CD4-positive, alpha-beta T cell treated with Interleukin-6 at 100 ng/mL for 8 hours (primary cell): ENCODE measurements at places on chromosomes 1 and 21.
A peak's percentile ranks its signal among the peaks of the same experiment; 100 is the strongest.

- DNase-seq: peak; percentile 8
Observed at GRCh38 chr1:200258447-200259375, 151.1 kb downstream of the ZNF281 start.

DNA sequence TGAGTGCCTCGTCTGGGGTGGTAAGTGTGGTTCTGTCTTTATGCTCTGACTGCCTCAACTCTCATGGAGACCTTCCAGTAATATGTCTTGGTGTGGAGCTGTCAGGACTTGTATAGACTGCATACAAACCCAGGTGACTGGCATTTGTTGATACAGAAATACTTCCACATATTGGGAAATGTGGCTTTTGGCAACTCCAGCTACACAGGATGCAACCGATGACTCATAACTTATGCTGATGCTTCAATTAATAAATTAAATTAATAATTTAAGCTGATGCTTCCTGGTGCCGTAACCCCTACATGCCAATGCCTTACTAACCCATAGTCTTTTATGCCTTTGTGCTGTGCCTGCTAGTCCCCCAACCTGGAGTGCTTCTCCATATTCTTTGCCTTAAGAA is 72.3 kb upstream of the ARTN start:
- no peak for DNase-seq

GRCh38 chr1:25703041-25703440 is 86.5 kb downstream of the MAN1C1 start:
- no peak for DNase-seq

DNA sequence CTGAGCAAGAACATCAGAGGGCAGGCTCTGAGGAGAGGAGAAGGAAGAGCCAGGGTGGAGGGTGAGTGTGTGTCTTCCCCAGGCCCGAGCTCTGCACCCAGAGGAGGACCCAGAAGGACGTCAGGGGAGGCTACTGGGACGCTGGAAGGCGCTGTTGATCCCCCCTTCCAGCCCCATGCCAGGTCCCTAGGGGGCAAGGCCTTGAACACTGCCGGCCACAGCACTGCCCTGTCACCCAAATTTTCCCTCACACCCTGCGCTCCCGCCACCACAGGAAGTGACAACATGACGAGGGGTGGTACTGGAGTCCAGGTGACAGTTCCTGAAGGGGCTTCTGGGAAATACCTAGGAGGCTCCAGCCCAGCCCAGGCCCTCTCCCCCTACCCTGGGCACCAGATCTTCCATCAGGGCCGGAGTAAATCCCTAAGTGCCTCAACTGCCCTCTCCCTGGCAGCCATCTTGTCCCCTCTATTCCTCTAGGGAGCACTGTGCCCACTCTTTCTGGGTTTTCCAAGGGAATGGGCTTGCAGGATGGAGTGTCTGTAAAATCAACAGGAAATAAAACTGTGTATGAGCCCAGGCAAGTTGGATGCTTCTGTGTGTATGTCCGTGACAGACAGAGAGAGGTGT is 17.1 kb downstream of the BCAN start:
- no peak for DNase-seq

GRCh38 chr1:185448591-185449186 is 131.6 kb upstream of the IVNS1ABP start:
- DNase-seq: no peak

- no peak for DNase-seq
Observed at GRCh38 chr21:36126621-36127110, 8.2 kb upstream of the CBR3 start.
